ELR (cell line): ENCODE measurements at places on chromosomes 12 and 14.
A peak's percentile ranks its signal among the peaks of the same experiment; 100 is the strongest.

GRCh38 chr14:24861083-24861630, 188.8 kb downstream of the STXBP6 start:
- DNase-seq, result peak; percentile 19

DNA sequence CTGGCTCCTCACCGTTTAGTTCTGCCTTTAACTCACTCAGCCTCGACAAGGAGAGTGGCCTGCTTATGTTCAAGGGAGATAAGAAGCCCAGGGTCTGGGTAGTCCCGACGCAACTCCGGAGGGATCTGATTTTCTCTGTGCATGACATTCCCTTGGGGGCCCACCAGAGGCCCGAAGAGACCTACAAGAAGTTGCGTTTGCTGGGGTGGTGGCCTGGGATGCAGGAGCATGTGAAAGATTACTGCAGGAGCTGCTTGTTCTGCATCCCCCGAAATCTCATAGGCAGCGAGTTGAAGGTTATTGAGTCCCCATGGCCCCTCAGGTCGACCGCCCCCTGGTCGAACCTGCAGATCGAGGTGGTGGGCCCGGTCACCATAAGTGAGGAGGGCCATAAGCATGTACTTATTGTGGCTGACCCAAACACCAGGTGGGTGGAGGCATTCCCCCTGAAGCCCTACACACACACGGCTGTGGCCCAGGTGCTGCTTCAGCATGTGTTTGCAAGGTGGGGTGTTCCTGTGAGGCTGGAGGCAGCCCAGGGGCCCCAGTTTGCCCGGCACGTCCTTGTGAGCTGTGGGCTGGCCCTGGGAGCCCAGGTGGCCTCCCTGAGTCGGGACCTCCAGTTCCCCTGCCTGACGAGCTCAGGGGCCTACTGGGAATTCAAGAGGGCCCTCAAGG, 13.1 kb downstream of the CBLN3 start:
- no peak for DNase-seq

DNA sequence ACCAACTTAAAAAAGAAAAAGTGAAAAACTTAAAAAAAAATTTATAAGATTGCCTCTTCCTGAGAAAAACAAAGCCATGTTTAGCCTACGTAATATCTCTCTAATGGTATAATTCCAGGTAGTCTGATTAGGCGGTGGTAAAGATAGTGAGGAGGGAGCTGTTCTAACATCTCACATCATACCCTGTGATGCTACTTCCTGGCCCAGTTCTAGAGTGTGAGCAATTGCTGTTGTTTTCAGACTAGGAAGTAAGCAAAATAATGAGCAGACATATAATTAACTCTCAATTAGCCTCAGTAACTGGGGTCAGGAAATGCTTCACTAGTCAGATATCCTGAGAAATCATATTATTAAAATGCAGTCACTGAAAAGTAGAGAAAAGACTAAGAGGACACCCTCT, 113.9 kb downstream of the PHLDA1 start:
- DNase-seq, result no peak

- no peak for DNase-seq
These were observed 15.8 kb downstream of the NOC4L start for GRCh38 chr12:132160016-132160415.

DNA sequence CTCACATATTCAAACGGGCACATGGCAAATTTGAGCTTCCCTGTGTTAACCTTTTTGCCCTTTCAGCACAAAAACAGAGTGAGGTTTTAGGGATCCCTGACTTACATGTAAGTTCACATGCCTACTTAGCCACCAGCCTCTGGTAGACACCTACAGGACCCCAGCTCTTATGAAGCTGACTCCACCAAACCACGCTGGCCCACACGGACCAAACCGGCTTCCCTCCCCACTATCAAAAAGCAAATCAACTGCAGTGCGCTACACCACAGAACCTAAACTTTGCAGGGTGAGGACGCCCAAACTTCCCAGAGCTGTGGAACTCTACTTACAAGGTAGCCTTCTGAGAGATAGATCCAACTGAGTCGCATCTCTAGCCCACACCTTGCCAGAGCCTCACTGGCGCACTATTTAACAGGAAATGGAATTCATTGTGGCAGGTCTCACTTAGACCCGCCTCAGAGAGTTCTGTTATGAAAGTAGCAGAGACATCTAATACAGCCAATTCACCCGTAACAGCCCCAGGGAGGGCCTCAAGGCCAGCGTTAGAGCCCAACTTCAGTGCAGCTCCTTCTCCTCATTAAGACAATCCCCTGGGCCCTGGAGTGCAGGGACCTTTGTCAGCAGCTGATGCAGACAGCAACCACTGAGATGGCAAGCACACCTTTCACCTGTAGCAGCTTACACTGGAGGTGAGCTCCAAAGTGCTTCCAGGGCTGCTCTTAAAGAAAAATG, 49.2 kb downstream of the SH2B3 start:
- no peak for DNase-seq

GRCh38 chr12:32698285-32698684, 19.2 kb downstream of the DNM1L start:
- no peak for DNase-seq

GRCh38 chr12:3614806-3615466, 123.9 kb downstream of the PRMT8 start:
- DNase-seq, result no peak

GRCh38 chr14:24246765-24247212, 4.4 kb upstream of the TINF2 start:
- DNase-seq, result peak; percentile 41

DNA sequence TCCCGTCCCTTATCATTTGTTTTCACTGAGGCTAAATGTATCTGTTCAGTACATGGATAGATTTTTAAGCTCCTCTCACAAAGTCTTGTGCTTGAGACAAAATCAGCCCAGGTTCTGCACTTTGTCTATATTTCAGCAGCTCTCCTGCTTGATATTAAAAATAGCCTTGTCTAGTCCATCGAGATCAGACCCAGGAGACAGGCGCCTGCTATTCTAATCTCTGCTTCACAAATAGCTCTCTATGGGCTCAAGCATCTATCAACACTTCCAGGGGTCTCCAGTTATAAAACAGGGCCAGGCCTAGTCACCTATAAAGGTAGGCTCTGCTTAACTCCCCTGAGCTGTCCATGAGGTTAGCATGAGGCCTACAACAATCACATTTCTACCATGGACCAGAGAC, 62.5 kb downstream of the ZFP36L1 start:
- DNase-seq, result no peak

GRCh38 chr14:88849716-88850115, 25.3 kb downstream of the TTC8 start:
- no peak for DNase-seq

- DNase-seq, result no peak
These were observed 944 bp upstream of the DHRS7 start for GRCh38 chr14:60166142-60166541.

GRCh38 chr12:549476-550082, 89.8 kb downstream of the B4GALNT3 start:
- no peak for DNase-seq

DNA sequence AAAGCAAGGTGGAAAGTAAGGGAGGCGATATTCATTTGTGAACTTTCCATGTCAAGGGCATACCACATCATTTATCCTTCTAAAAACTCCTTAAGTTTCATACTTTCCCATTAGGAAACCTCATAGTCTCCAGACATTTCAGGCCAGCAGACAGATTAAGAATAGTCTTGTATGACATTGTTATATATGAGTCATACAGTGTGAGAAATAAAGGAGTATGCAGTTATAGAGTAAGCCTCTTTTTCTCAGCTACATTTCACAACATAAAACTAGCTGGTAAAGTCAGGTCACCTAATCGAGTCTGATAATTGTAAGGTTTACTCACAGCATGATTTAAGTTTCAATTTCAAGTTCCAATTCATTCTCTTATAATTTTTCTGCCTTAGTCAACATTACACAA, 164.3 kb downstream of the GRIP1 start:
- peak; percentile 20 for DNase-seq

- DNase-seq, result no peak
These were observed 89.5 kb downstream of the PTPRO start for GRCh38 chr12:15411842-15412241.

DNA sequence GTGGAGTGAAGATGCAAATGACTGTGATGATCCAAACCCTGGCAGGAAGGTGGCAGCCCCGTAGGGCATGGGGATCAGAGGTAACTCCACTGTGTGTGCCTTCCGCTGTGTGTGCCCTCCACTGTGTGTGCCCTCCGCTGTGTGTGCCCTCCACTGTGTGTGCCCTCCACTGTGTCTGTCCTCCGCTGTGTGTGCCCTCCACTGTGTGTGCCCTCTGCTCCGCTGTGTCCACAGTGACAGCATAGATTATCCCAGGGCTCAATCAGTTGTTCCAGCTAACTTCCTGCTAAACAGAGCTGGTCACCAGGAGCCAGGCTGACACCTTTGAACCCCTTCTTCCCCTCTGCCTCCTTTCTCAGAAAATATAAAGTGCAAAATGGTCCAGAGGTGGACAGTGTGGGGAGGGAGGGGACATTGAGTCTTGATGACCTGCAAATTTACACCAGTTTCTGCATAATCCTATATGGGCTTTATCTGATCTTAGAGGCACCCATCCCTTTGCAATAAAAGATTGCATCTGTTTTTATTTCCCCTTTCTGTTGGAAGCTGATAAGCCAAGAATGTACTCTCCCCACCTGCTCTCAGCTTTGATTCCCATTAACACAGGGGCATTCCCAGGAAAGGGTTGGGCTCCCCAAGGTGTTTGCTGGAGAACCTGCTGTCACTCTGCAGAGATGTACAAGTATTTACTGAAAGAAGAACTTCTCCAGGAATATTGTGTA, 21.6 kb upstream of the HNF1A start:
- DNase-seq, result no peak

DNA sequence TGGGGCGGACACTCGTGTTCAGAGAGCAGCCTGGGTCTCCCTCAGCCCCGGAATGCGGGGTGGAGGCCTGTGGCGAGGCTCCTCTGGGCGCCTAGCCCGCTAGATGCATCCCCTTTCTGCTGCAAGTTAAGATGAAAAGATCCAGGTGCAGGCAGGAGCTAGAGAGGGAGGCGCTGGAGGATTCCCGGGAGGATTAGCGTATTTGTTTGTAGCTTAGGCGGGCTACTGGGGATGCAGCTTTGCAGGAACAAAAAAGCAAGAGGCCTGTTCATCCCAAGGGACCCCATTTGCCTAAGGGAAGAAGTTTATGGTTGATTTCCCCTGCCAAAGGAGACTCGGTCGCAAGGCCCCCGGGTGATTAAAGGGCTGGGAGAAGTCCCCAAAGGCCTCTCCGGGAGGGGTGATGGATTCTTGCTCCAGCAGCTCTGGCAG, 824 bp downstream of the CCDC177 start:
- DNase-seq, result no peak

- no peak for DNase-seq
These were observed 203.5 kb downstream of the ATXN7L3B start for GRCh38 chr12:74741112-74741511.

DNA sequence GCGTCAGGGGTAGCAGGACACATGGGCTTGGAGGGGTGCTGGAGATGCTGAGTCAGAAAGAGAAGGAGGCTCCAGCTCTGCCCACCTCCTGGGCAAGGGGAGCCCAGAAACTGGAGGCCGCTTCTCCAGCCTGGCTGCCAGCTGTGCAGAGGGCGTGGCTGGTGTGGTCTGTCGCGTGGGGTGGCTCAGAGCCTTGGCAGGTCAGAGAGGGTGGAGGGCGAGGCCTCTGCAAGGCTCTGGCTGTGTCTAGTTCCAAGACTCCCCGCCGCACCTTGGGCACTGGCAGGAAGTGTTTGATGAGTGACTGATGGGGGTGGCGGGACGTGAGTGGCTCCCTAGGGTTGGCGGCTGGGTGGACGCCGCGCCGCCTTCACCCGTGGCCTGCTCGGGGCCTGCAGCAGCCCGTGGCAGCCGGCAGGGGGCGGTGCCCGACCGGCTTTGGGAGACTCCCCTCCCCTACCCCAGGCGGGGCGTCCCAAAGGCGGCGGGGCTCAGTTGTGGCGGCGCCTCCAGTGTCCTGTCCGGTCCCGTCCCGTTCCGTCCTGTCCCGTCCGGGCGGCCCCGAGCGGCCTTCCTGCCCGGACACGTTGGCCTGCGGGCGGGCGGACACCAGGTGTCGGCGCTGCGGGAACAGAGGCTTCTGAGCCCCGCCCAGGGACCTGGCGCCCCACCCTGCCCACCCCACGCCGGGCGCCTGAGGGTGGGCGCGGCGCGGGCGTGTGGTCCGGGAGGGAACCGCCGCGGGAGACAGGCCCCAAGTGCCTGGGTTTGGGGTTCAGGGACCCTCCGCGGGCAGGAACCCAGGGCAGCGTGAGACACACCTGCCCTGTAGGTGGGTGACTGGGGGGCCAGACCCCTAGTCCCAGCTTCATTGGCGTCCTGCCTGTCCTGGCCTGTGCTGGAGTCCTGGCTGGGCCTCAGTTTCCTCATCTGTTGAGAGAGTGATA, 39.7 kb downstream of the KRT80 start:
- DNase-seq, result peak; percentile 72

DNA sequence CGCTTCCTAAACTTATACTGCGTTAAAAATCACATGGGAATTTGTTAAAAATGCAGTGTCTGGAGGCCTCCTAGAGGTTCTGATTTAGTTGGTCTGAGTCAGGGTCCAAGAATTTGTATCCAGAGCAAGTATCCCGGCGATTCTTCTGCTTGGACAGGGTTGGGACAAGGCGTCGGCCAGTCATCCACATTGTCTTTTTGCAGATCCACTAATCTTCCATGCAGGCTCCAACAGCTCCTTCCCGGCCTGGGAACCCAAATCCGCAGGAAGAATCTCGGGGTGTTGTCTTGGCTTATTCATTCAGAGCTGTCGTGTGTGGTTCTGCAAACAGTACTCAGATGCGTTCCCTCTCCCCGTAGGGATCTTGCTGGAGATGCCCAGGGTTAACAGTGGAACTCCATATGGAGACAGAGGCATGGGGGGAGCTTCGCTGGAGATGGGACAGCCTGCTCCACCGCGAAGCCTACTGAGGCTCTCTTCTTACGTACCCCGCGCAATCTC, 25.3 kb downstream of the GPRC5D start:
- DNase-seq, result peak; percentile 64

- DNase-seq, result no peak
These were observed 56.0 kb downstream of the TTC9 start for GRCh38 chr14:70697701-70698100.

DNA sequence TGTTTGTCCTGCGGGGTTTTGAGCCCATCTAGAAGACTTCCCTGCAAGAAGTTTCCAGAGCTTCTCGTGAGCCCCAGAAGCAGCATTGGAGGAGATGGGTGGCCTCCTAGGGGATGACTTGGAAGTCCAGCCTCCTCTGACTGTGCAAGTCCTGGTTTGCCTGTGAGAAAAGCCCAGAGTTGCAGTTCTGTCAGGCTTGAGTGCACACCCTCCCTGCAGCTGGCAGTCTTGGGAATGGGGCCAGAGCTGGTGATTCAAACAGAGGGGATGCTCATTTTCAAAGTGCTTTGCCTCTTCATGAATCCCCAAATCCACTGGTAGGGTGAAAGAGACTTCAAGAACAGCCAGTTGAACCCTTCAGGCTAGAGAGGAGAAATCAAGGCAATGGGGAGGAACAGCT, 3.9 kb upstream of the PPP1R1A start:
- DNase-seq, result no peak

GRCh38 chr12:82818271-82819035, 131.7 kb downstream of the TMTC2 start:
- no peak for DNase-seq
